Amniotic stem cell (primary cell): ENCODE measurements at places on chromosomes 2 and 18.

GRCh38 chr2:40346535-40347354 is 105.1 kb downstream of the SLC8A1 start:
- no peak for DNase-seq

DNA sequence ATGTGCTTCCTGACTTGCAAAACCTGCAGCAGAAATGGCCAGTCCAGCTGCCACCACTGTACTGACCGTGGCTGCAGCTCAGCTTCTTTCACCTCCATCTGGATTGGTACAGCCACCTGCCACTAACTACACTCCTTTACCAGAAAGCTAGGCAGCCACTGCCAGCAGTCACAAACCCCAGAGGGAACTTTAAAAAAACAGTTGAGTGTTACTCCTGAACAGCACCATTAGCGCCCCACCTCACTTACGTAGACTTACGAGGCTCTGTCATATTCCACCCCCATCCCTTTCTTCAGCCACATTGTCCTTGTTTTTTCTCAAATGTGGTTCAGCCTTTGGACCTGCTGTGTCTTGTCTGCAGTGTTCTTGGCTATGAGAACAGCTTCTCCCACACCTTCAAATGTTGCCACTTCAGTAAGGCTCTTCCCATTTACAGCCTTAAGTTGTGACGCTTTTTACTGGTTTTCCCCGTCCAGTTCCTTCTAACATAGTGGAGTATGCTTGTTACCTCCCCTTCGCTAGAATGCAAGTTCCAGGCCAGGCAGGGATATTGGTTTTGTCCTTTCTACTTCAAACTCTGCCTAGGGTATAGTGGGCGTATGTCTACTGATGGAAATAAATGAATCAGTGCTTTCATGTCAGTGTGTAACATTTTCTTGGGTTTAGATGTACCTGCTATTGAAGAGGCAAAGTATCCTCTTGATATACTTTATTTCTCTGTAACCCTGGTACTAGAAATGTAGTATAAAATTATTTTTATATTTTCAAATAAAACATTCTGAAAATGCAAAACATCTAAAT is 17.0 kb downstream of the HNRNPA3 start:
- DNase-seq: no peak

DNA sequence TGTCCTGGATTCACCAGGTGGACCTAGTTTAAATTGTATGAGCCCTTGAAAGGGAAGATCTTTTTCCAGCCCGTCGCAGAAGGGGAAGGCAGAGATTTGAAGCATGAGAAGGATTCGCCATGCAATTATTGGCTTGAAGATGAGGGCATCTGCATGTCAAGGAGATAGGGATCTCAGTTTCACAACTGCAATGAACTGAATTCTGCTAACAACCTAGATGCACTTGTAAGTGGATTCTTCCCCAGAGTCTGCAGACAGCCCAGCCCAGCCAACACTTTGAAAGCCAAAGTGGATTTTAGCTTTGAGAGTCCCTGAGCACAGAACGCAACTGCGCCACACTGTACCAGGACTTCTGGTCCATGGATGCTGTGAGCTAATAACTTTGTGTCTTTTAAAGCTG is 286.0 kb downstream of the TSN start:
- DNase-seq: no peak

DNA sequence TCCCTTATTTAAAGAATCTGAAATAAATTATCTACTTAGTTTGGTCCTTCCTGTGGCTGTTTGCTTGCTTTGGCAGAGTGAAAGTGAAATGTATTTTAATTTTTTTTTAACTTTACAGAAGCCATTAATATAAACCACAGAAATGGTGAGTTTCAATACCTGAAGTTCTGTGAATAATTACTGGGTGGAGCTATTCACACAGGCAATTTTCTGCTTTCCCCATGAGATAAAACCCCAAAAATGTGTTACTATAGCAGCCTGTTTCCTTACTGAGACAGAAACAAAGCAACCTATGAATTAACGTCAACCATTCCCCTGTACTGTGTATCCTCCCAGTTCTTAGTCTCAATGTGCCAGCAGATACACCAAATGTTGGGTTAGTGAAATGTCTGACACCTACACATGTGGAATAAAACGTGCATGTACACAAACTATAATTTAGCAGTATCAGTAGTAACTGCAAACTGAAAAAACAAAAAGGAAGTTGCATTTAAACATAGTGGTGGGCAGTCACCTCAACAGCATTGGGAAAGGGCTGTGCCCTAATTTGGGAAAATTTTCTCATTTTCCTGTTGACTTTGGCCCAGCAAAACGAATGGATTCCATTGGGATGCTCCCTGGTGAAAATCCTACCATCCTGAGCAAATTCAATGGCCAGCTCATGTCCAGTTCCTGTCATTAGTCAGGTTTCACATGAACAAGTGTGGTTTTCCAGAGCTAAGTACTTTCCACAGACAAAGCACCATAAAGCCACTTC is 73.1 kb upstream of the RMDN2 start:
- no peak for DNase-seq

DNA sequence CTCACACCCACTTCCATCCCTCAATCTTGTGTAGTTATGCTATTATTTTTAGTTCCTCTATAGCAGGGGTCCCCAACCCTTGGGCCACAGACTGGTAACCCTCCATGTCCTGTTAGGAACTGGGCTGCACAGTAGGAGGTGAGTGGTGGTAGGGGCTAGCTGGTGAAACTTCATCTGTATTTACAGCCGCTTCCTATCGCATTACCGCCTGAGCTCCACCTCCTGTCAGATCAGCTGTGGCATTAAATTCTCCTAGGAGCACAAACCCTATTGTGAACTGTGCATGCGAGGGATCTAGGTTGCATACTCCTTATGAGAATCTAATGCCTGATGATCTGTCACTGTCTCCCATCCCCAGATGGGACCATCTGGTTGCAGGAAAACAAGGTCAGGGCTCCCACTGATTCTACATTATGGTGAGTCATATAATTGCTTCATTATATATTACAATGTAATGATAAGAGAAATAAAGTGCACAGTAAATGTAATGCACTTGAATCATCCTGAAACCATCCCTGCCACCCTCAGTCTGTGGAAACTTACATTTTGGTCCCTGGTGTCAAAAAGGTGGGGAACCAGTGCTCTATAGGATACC is 1.6 kb upstream of the RAB11FIP5 start:
- DNase-seq: no peak

- DNase-seq: no peak
Measured at GRCh38 chr2:29627279-29627711, 294.1 kb downstream of the ALK start.

DNA sequence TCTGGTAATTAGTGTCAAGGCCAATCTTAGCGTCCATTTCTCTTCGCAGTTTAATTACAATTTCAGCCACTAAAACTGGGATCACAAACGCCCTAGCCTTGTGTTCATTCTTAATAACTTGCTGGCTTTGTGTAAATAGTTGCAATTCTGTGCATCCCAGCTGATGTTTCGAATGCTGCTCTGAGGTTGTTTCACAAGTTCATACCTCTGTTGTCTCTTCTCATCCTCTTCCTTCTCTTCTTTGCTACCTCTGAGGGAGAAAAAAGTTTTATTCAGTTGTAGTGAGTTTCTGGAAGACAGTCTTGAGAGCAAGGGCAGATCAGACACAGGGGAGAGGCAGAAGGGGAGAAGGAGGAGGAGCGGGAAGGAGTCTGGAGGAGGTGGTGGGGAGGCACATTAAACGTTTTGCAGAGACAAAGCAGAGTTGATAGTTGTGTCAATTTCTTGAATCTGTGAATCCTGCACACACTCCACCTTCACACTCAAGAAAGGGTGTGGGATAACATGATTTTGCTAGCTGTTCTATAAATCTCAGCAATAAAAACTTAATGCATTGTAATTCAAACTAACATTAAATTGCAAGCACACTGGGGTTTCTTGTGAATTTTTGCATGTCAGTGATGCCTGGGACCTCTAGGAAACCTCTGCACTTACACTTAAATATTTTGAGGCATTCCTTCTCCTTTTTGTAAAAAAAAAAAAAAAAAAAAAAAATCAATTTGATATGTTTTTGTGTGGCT is 6.8 kb downstream of the MEIS1 start:
- no peak for DNase-seq

- DNase-seq: no peak
Measured at GRCh38 chr2:168633200-168633599, 169.2 kb upstream of the NOSTRIN start.

DNA sequence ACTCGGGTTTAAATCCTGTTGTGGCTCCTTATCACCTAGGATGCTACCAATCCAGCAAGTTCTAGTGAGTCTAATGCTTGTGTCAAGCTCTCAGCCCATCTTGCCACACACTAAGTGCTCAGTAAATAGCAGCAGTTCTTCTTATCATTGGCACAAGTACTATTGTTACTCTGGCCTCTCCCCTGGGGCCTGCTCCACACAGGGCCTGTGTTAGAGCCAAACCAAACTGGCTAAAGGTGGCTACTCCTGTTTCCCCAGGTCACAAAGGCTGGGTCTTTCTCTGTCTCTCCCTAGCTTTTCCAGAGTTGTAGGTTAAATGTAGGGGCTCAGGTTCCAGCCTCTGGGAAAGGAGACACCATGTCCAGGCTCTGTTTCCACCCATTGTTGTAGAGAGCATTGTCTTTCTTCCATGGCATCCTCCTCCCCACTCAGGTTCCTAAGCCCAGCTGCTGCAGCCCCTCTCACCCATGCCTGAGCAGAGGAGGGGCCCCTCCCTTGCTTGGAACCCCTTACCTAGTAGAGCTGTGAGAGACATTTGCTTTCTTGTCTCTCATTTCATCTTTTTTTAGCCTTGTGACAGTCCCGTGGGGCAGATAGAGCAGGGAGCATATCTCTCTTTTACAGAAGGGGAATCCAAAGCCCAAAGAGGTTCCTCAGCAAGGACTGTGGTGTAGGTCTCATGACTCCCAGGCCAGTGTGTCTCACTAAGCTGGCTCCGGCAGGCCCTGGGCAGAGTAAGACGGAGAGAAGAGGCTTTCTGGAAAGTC is 56.4 kb upstream of the OTOF start:
- DNase-seq: no peak

DNA sequence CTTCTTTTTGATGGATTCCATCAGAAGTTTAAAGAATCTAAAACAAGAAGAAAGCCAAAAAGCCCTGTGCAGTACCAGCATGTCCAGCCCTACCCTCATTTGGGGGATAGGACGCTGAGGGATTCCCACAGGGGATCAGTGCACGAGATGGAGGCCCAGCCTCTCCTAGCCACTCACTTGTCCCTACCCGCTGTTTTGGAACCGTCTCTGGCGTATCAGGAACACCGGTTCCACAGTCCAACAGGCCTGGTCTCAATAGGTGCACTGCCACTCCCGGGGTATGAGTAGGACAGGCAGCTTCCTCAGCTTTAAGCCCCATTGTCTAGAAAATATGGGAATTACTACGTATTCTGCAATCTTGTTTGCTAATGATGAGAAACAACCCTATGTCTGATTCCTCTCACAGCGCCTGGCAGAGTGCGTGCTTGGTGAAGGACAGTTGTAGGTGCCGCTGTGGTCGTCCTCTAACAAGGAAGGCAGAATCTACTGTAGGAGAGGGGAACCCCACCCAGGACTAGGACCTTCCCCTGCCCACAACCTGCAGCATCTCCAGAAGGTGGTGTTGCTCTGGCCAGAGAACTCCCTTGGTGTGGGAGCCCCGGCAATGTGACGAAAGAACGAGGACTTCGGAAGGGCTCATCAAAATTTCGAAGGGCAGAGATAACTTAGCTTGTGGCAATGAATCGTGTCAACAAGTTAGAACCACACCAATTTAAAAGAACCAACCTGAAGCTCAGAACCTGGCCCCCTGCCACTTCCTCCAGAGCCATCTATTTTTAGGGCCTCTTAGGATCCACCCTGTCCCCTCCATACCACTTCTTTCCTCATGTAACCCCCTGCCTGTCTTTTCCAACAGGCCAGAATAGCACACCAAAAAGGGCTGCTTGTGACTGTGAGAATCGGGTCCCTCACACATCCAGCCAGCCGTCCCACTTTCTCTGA is 71.7 kb downstream of the POLR1A start:
- DNase-seq: no peak

DNA sequence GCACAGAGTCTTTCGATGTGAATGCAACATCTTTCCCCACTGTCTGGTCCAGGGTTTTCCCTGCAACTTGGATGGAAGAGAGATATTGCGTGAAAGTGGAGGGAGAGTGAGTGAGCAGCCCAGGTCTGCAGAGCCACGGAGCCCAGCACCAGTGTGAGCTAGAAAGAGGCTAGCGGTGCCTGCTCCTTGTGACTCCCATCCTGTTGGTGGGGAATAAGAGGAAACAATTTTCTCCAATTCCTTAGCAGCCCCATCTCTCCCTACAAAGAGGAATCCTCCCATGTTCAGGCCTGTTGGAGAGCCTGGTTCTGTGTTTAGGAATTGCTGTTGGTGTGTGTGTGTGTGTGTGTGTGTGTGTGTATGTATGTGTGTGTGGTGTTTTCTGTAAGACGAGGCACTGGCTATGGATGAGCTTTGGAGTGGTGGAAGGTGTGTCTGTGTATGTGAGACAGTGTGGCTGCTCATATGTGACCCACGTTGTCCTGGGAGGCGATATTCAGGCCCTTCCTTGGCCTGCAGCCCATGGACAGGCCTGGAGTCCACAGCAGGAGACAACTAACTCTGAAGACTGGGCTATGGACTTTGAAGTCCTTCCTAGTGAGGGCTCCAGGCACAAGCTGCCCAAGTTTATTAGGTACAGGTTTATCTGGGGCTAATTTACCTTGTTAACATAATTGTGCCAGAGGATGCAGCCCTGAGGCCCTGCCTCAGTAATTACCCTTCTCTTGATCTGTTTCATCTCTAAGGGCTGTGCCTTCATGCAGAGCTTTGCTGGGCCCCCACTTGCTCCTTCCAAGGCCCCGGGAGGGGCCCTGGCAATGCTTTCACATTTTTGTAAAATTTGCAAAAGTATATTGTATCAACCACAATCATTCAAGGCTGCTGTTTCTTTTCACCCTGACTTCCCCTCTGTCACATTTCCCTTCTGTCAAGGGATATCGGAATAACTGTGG is 88.6 kb upstream of the HAAO start:
- no peak for DNase-seq

- no peak for DNase-seq
Measured at GRCh38 chr2:232894746-232895145, 24.7 kb downstream of the SNORC start.

- no peak for DNase-seq
Measured at GRCh38 chr18:55419947-55420664, 167.9 kb downstream of the TCF4 start.

- DNase-seq: no peak
Measured at GRCh38 chr2:170764880-170765261, 5.3 kb upstream of the ERICH2 start.

DNA sequence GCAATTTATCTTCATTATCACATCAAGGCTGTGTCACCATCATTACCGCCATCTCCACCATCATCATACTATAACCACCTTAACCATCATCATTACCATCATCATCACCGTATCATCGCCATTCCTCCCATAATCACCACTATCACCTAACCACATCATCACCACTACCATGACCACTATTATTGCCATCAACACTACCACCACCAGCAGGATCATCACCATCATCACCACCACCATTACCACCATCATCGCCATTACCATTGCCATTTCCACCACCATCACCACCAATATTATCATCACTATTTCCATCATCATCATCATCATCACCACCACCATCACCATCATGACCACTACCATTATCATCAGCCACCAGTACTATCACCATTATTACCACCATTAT is 314.4 kb downstream of the CYP26B1 start:
- DNase-seq: no peak

- no peak for DNase-seq
Measured at GRCh38 chr18:76379226-76380126, 115.6 kb downstream of the ZNF516 start.

GRCh38 chr2:228927028-228928010 is 343.8 kb downstream of the PID1 start:
- no peak for DNase-seq

- no peak for DNase-seq
Measured at GRCh38 chr18:816088-816653, 4.1 kb upstream of the YES1 start.
